ENCODE measurements at places on chromosomes 1 and 21. TPM values are rescaled to one million over a fixed set of nuclear protein-coding genes. Genes with fewer than 3 reads are reported as not detected.

Gene THEM5
- not detected for total RNA-seq

Gene GRIK1
- total RNA-seq: not detected

Gene RGS16
- 5.1 TPM for total RNA-seq

Gene PDZK1IP1
- 38.0 TPM for total RNA-seq

Gene SMCP
- total RNA-seq: not detected

Gene PIGR
- 1.4 TPM for total RNA-seq

DNA sequence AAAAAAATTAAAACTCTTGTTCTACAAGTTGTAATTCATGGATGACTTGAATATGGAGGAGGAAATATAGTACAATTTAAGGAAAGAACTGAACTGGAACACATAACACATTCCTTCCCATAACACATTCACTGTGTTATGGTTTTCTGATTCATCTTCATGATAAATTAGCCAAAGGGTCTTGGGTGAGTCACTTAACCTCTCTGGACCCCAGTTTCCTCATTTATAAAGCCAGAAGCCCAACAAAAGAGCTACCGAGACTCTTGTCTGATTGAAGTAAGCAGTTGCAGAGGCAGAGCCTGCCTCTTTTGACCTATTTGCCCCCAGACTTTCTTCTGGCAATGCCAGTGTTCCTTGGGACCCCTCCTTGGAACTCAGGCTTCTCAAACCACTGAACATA lies 161.9 kb upstream of the KCTD3 start:
- no peak for DNase-seq

- no peak for DNase-seq
Observed at GRCh38 chr1:200305806-200306205, 104.0 kb downstream of the ZNF281 start.

- DNase-seq: no peak
Observed at GRCh38 chr1:235552146-235552716, 48.0 kb upstream of the B3GALNT2 start.

DNA sequence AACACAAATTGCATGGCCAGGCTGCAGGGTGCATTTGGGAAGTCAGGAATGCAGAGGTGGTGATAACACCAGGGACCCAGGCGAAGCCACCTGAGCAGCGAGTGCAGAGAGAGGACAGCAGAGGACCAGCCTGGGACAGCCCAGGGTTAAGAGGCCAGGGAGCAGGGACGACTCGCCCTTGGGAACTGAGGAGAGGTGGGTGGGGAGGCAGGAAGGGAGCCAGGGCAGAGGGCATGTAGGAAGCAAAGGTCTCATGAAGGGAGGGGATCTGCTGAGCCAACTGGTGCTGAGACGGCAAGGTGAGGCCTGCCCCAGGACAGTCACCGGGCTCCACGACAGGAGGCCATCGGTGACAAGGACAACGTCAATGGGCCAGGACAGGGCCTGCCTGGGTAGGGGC lies 16.4 kb downstream of the KIF17 start:
- DNase-seq: no peak

DNA sequence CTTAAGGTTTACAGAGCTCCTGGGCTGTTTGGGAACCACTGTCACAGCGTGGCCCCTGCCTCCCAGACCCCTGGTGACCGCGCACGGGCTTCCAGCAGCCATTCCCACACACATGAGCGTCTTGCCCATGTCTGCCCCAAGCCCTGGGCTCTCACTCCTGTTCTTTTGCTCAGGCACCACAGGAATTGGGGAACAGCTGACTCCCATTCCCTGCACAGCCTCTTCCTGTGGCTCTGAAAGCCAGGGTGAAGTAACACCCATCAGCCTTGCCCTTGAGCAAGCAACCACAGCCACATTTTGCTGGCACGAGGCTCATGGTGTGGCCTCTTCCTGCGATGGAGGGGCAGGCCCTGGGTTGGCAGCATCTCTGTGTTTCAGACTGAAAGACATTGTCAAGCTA lies 14.3 kb upstream of the GPR157 start:
- no peak for DNase-seq

GRCh38 chr1:106995970-106996369 lies 60.5 kb upstream of the PRMT6 start:
- DNase-seq: no peak

GRCh38 chr1:154324669-154325582 lies at the start of gene ATP8B2:
Gene ATP8B2, plus strand, starts transcription at chr1:154325525. Its CDS starts 2,617 bp downstream, at chr1:154328142.
- DNase-seq: peak; percentile 64

DNA sequence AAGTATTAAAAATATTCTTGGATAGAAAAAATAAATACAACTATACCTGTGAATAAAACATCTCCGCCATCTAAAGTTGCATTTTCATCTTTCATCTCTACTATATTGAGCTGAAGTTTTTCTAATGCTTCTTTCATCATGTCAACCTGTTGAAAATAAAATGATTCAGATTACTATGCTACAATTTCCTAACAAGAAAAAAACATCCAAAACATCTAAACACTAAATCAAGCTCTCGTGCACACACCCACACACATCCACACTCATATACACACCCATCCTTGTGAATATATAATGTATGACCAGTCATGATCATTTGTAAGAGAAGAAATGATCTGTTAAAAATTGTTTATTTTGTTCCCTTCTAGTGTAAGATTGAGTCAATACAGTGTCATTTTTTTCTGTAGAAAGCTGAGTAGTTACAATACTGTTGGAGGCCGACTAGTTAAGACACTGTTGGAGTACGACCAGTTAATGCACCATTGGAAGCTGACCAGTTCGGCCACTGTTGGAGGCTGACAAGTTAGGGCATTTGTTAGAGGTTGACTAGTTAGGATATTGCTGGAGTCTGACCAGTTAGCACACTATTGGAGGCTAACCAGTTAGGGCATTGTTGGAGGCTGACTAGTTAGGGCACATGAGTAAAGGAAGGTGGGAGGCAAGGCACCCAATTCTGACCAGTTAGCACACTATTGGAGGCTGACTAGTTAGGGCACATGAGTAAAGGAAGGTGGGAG lies 82.4 kb upstream of the BCL10 start:
- no peak for DNase-seq

DNA sequence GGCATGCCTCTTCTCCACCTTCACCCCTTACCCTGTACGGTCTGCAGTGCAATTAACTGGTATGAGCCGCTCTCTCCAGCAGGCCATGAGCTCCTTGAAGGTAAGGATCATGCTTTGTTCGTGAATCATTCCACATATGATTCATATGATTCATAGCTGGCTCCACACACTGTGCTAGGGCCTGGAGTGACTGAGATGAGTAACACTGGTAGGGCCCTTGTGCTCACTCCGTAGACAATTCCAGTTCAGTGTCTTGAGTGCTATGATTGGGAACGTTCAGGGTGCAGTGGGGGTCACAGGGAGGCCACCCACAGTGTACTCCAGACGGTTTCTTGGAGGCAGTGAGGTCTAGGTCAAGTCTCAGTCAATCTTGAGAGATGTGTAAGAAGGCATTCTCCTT lies 239.8 kb downstream of the LMX1A start:
- DNase-seq: no peak

DNA sequence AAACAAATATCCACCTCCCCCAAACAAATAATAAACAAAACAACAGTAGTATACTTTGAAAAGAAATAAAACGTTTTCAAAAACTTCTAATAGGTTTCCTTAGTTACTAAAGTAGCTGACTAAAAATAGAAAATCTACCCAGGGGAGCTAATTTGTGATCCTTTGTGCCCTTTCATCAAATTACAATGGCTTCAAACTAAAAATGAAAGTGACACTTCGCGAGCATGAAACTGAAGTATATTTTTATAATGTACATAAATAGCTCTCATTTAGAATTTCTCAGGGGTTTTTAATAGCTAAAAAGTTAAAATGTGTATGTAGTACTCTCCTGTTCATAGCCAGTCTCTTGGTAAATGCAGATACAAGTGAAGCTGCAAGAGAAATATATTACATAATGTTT lies 78.4 kb downstream of the BRINP3 start:
- DNase-seq: no peak

DNA sequence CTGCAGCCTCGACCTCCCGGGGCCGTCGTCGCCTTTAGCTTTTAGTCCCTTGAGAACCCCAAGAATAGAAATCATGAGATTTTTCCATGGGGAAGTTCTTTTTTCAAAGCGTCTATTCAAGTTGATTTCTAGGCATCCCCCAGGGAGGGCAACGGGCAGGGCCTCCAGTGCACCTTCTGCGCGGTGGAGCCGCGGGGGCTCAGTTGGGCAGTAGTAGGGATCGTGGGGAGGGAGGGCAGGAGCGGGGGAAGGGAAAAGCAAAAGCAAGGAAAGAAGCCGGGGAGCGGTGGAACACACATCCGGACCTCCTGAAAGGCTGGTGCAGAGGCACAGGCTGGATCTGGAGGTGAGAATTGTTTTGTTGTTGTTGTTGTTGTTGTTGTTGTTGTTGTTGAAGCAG lies 103.4 kb downstream of the PPIAL4G start:
- no peak for DNase-seq

- DNase-seq: no peak
Observed at GRCh38 chr21:16072221-16072620, 342.4 kb downstream of the USP25 start.

DNA sequence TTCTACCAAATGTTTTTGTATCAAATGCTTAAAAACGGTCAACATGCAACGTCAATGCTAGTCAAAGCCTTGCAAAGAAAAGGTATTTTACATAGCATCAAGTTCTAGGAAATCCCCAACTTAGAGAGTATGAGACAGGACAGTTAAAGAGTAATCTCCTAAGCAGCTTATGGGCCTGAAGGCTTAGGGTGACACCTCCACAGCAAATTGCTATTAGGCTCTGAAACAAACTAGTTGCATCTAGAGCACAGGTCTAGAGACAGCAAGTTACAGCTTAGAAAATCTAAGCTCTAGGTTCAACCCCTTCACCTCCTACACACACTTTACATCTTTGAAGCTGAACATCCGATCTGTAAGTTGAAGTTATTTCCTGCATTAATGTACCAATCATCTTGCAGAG lies 13.7 kb downstream of the PABPC4 start:
- no peak for DNase-seq

- no peak for DNase-seq
Observed at GRCh38 chr1:55063577-55063942, 24.2 kb downstream of the PCSK9 start.

DNA sequence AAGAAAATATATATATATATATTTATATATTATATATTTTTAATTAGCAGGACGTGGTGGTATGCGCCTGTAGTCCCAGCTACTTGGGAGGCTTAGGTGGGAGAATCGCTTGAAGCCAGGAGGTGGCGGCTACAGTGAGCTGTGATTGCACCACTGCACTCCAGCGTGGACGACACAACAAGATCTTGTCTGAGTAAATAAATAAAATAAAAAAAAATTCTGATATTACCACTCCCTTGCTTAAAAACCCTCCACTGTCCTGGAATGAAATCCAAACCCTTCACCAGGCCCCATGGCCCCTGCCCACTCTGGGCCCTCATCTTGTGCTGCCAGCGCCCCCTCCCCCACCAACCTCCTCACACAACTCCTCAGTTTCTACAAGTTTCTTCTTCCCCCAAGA lies 1.7 kb upstream of the ECE1 start:
- DNase-seq: no peak

Data from HT-29 (cell line).